ENCODE measurements at places on chromosomes 5 and 9. TPM values are rescaled to one million over a fixed set of nuclear protein-coding genes. Genes with fewer than 3 reads are reported as not detected.

HRCT1 gene
- not detected for total RNA-seq

SLC25A2 gene
- 0.92 TPM for total RNA-seq

LCN1 gene
- not detected for total RNA-seq

DNA sequence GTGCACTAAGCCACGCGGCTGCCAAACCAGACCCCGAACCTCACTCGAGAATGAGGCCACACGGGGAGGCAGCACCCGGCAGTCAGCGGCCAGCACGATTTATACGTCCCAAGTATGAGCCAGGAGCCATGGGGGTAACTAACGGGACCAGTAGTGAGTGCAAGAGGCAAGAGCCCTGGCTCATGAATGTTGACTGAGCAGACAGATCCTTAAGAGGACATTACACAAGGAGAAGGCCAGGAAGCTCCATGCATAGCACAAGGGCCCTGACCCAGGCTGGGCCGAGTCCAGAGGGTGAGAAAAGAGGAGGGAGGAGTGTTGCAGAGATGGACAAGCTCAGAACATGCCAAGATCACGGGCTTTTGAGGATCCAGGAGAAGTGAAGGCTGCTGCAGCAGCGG, 58.6 kb upstream of the PHYKPL start:
- DNase-seq, result no peak

DNA sequence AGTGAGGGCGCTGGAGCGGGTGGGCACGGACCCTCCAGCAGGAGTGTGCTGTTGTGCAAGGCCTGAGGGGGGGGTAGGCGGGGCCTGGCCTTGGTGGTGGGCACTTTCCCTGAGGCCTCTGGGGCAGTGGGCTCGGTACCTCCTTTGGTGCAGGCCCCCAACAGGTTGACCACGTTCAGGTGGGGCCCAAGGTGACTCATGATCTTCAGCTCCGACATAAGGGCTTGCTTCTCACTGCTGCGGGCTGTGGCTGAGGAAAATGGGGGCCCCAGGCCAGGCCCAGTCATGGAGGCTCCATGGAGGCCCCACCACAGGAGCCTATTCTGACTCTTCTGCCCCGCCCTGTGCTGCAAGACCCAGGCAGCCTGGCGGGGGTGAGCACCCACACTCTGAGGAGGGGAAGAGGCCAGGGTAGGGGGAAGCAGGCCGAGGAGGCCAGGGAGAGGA, 31.5 kb downstream of the PDGFRB start:
- DNase-seq, result no peak

DNA sequence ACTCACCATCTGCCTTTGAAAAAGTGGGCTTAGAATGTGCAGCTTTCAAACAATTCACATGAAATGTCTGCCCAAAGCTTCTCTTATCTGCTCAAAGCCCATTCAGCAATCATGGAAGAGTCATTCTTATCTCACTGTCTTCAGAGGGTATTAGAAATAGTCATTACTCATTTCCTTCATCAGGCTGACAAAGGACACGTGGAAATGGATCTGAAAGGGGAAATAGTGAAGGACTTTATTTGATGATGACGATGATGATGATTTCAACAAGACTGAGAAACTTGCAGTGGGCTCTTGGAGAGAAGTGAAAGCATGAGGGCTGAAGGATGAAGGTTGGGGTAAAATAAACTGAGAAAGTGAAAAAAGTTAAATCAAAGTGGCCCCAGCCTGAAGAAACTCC, 194.3 kb downstream of the SMARCA2 start:
- no peak for DNase-seq

GRCh38 chr5:175677571-175677970, 19.7 kb downstream of the HRH2 start:
- no peak for DNase-seq

DNA sequence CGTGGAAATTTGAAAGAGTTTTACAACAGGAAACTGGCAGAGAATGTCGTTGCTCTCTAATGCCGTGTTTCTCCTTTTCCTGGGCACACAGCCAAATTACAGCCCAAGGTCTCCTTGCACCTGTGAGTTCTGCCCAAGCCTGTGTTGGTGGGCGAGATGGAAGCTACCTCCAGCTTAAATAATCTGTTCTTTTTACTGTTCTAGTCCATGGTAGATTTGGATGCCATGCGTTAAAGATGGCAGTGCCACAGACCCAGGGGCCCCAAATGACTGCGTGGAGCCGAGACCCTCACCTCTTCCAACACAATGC, 92.6 kb upstream of the IRX4 start:
- no peak for DNase-seq

DNA sequence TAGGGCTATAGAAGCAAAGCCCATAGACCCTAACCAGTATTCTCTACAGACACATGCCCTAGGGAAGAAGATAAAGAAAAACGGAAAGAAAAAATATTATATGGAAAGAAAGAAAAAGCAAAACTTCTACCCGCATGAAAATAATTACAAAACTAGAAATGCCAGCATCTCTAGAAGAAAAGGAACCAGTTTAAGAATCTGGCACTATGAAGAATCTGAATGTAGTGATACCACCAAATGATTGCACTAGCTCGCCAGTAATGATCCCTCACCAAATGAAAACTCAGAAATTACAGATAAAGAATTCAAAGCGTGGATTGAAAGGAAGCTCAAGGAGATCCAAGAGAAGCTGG, 341.9 kb upstream of the GRIA1 start:
- no peak for DNase-seq

GRCh38 chr9:8365029-8365428, 565.5 kb upstream of the DMAC1 start:
- no peak for DNase-seq

Data from T-cell (primary cell).